ENCODE measurements at places on chromosomes 3 and 15.

- no peak for DNase-seq
Observed at GRCh38 chr15:48802257-48802656, 8.6 kb downstream of the CEP152 start.

DNA sequence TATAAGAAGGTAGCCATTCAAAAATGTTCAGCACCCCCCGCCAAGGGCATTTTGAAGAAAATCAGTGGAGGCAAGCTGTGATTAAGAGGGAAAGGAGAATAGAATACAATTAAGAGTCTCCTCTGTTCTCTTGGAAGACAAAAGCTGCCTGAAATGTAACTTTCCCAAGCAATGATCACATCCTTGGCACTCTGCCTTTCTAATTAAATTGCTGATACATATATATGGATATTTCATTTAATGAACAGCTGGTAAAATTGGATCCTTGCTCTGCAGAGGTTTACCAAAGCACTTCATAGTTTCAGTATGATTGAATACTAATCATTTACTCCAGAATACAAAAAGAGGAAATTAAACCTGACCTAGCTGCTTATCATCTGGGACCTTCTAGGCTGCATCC is 10.4 kb downstream of the COL6A6 start:
- DNase-seq, result no peak

GRCh38 chr3:7651274-7651673 is 790.4 kb downstream of the GRM7 start:
- DNase-seq, result no peak

GRCh38 chr15:38374556-38374955 is 79.4 kb upstream of the FAM98B start:
- DNase-seq, result no peak

GRCh38 chr3:167858865-167859264 is 123.3 kb downstream of the SERPINI1 start:
- no peak for DNase-seq
